ENCODE measurements at places on chromosomes 1 and 21.

- DNase-seq: no peak
Observed at GRCh38 chr1:63873751-63874150, 99.9 kb downstream of the ROR1 start.

- no peak for DNase-seq
Observed at GRCh38 chr1:103561643-103562395, 9.6 kb upstream of the AMY2B start.

DNA sequence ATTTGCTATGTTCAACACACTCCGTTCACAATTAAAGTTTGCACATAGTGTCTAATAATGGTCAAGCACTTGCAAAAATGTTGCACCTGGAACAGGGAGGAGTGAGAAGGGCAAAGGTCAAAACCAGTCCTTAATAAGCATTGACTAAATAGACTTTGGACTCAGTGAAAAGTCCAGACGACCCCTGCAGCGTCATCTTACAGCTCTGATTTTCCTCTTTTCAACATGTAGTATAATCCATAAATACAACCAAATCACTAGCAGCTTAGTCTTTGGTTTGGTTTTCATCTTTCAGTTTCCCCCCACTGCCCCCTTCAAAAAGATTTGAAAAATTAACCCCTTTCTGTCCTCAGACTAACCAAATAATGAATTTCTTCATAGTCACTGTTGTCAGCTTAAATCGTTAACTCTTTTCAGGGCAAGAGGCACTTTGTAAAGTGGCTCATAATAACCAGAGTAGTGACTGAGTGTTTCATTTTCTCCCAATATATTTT is 290.3 kb downstream of the PTPRC start:
- no peak for DNase-seq

GRCh38 chr21:17613242-17613676 is 558 bp upstream of the BTG3 start:
- peak; percentile 5 for DNase-seq

GRCh38 chr1:63448731-63449246 is 74.2 kb downstream of the ITGB3BP start:
- no peak for DNase-seq
